Testis (tissue), 5 donors: ENCODE measurements at places on chromosomes 7 and 10. TPM values are rescaled to one million over a fixed set of nuclear protein-coding genes. Genes with fewer than 3 reads are reported as not detected.
A peak's percentile ranks its signal among the peaks of the same experiment; 100 is the strongest.

The TECPR1 gene
- 13.5 TPM for polyA plus RNA-seq

The VWC2 gene
- polyA plus RNA-seq = 0.08 TPM

The HABP2 gene
- 1.9 TPM for polyA plus RNA-seq

The PDZD7 gene
- 1.6 TPM for polyA plus RNA-seq

The PDK4 gene
- 24.9 TPM for polyA plus RNA-seq

The RBP3 gene
- 0.09 TPM for polyA plus RNA-seq

The LRRN3 gene
- polyA plus RNA-seq = 9.3 TPM

The MACC1 gene
- 0.17 TPM for polyA plus RNA-seq

The HTR7 gene
- polyA plus RNA-seq = 26.2 TPM

- H3K27me3 ChIP-seq = no peaks in the 10 kb centered on the region
- H3K27ac ChIP-seq = no peak overlapping the region
- no peak for DNase-seq
Measured at GRCh38 chr10:9102026-9102425, 1047.5 kb downstream of the GATA3 start.

DNA sequence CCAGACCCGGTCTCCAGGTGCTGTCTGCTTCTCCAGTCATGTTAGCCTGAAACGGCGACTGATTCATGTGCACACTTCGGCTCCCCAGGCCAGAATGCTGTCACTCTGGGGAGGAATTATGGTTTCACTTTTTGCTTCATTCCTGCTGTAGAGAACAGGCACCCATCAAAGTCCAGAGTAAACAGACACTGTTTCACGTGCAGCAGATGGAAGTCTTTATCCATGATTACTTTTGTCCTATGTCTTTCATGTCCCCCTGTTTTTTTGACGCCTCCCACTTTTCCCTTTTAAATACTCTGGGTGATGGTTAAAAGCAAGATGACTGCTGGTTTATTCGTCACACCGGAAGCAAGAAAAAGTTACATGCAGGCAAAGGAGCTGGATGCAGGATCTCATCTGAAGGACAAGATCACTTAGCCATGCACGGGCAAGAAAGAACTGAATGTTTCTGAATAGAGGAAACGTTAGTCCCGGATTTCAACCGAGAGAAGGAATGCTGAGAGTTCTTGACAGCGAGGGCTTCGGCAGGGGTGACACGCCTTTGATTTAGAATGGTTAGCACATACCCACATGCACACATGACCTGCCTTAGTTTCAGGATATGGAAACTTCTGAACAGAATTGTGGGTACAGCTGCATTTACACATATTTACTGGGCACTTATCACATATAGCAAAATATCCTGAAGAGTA lies 250.0 kb upstream of the KLF6 start:
- no peaks in the 10 kb centered on the region for H3K36me3 ChIP-seq
- peak overlapping the region; percentile 18 for H3K4me3 ChIP-seq
- peak overlapping the region; percentile 22 for H3K27ac ChIP-seq
- no peak for DNase-seq
- H3K27me3 ChIP-seq = no peaks in the 10 kb centered on the region
- H3K4me1 ChIP-seq = peaks cover 12% of the 10 kb centered on the region

DNA sequence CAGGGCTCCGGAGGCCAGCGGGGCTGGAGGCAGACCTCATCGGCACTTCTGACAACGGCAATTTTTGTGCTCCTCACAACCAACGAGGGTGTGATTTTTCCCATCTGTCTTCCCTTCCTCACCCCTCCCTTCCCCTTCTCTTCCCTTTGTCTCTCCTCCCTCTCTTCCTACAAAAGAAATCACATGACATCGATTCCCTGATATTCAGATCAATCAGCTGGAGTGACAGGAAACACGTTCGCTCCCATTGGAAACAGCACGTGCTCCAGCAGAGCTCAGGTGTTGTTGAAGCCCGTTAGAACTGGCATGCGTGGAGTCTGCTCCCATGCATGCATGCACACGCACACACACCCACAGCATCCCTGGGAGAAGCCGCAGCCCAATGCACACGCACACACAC lies 222.4 kb downstream of the PTPRN2 start:
- H3K4me1 ChIP-seq = no peaks in the 10 kb centered on the region
- no peaks in the 10 kb centered on the region for H3K36me3 ChIP-seq
- H3K27ac ChIP-seq = no peak overlapping the region
- DNase-seq = no peak

DNA sequence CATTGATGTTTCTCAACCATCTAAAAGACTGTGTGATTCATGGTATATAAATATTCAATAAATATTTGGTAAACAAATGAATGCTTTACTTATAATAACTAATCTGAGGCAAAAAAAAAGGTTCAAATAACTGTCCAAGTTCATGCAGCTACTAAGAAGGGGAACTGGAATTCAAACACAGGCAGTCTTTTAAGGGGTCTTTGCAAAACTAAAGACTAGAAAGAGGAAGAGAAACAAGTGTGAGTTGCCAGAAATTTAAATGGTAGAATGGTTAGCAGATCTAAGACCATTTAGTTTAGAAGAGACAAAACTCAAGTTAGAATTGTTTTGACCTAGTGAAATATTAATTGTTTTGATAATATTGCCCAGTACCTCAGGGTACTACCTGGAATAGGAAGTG lies 642.0 kb upstream of the LRRN3 start:
- no peaks in the 10 kb centered on the region for H3K4me1 ChIP-seq
- H3K4me3 ChIP-seq = no peak overlapping the region
- H3K27me3 ChIP-seq = no peaks in the 10 kb centered on the region
- no peaks in the 10 kb centered on the region for H3K36me3 ChIP-seq
- H3K27ac ChIP-seq = no peak overlapping the region

DNA sequence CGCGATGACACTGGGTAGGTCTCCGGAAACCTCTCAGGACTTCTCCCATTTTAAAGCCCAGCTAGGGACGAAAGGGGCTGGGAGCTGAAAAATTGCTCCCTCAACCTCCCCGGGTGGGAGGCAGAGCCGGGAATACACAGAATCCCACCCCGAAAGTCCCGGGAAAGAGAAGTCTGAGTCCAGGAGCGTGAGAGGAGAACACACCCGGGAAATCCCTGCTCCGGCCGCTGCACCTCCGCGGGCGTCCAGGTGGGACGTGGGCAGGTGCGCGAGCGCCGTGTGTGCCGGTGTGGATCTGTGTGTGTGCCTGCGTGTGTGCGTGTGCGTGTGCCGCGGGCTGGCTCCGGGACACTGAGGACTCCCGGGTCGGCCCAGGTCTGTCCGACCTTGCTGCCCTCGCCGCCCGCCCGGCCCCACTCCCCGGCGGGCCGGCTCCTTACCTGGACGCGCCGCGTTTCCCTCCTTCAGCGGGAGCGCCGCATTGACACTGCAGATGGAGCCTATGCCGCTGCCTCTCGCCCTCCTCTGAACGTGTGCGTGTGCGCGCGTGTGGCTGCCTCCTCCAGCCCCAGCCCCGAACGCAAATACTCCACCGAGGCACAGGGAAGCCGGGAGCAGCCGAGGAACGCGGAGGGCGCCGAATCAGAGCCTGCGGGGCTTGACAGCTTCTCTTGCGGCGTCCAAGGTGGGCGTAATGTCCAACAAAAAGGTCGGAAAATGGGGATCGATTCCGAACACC lies at the start of gene PLXNA4:
PLXNA4 (minus strand) TSS at position 489 of the 739 bp plus-strand sequence. CDS start 67,777 bp downstream, outside the sequence.
- H3K27ac ChIP-seq = no peak within 1 kb of the TSS
- peak within 1 kb of the TSS; percentile 46 for H3K4me3 ChIP-seq
- H3K36me3 ChIP-seq = no peaks in the 10 kb centered on the region
- H3K4me1 ChIP-seq = peaks cover 16% of the 10 kb centered on the region
- no peaks in the 10 kb centered on the region for H3K27me3 ChIP-seq

GRCh38 chr7:77455321-77455720 lies 39.2 kb upstream of the GSAP start:
- no peak for DNase-seq
- H3K36me3 ChIP-seq = no peaks in the 10 kb centered on the region
- no peak overlapping the region for H3K27ac ChIP-seq
- no peaks in the 10 kb centered on the region for H3K4me1 ChIP-seq
